ENCODE measurements at places on chromosomes 5 and 9.

DNA sequence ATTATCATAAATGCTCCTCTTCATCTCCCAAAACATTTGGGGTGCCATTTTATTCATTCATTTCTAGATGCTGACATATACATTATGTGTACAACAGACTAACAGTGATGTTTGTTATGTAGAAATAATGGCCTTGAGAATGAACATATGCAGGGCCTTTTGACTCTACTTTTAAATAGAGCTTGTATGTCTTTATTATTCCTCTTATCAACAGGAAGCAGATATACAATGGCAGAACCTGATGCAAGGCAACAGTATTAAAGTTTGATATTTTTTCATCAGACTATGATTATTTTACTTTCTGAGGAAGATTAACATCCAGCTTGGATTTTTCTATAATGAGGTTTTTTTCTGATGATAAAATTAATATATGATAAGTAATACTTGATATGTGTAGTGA lies 44.1 kb downstream of the SNX18 start:
- DNase-seq = no peak

- no peak for DNase-seq
Measured at GRCh38 chr5:172777881-172778814, 7.2 kb upstream of the DUSP1 start.

DNA sequence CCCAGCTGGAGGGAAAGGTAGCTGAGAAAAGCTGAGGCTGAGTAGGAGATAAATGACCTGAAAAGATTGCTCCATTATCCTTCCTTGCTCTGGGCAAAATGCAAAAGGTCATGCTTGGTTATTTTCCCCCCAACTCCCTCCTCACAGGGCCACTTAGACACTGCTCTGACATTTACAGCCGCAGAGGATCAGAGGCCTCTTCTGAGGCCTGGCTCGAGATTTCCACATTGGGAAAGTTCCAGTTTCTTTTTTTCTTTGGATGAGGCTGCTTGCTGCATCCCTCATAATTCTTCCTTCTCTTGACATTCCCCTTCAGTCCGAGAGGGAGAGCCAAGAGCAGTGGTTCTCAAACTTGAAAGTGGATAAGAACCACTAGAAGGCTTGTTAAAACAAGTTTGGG lies 60.1 kb upstream of the HSPA9 start:
- DNase-seq = no peak

DNA sequence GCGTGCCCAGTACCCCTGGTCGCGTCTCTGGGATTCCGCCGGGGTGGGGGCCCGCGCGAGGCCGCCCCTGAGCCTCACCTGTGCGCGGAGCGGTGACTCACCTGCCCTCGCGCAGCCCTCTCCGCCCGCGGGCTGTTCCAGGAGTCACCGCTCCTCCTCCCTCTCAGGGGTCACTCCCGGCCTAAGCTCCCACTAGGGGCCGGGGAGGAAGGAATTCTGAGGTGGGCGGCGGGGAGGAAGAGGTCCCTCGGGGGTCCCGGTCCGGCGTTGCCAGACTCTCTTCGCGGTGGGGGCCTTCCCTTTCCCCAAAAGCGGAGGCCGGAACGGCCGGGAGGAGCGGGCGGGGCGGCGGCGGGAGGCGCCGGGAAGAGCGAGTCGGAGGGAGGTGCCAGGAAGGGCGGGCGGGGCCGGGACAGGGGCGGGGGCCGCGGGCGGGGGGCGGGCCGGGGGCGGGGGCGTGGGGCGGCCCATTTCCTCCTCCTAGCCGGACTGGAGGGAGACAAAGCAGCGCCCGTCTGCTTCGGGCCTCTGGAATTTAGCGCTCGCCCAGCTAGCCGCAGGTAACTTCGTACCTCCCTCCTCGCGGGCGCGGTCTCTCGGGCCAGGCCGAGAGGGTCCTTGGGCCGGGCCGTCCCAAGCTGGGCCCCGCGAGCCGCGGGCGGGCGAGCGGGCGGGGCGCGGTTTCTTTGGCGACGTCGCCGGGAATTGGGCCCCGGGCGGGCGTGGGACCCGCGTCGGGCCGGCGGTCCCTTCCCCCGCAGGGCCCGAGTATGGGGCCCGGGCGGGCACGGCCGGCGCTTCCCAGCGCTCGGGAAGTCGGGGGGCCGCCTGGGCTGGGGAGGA lies at the start of gene CTNNA1:
CTNNA1 (plus strand) TSS at position 475 of the 843 bp plus-strand sequence. CDS start 28,500 bp downstream, outside the sequence.
- DNase-seq = no peak

DNA sequence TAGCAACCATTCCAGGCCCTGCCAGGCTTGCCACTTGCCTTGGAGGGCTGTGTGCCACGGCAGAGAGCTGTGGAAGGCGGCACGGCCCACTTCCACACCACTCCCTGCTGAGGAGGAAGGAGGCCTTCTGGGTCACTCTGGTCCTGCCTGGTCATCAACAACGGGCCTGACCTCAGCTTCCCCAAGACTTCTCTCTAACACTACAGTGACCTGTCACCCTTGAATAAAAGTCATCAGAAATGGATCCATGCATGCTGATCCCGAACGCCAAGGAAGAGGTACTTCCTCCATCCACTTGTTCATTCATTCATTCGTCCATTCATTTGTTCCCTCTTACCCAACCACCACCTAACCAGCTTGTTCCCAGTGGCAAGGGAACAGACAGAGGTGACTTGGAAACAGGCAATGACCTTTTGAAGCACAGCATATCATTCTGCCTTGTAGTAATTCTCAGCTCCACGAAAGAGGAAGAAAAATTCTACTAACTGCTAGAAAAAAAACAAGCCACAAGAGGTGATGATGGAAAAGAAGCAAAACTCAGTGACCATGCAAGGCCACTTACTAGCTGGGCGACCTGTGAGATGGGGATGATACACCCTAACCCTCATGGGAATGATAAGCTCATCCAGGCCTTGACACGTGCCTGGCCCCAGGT lies 58.6 kb downstream of the STK10 start:
- no peak for DNase-seq

- no peak for DNase-seq
Measured at GRCh38 chr9:75866273-75866871, 24.1 kb upstream of the PCSK5 start.

DNA sequence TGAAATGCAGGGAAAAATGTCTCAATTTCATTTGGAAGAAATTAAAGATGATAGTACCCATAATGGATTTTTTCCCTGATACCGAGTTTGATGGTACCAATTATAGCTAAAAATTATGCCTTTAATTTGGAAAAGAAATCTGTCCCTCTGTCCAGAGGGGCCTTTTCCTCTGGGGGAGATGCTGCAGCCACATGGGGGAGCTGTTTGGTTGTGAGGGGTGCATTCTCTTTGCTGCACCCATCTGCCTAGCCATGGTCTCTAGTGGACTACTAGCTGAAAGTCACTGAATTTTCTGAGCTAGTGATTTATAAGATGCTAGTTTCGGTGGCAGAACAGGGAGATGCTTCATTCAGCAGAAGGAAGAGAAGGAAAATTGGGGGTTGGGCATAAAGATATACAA lies 9.6 kb downstream of the SEC61B start:
- DNase-seq = no peak

DNA sequence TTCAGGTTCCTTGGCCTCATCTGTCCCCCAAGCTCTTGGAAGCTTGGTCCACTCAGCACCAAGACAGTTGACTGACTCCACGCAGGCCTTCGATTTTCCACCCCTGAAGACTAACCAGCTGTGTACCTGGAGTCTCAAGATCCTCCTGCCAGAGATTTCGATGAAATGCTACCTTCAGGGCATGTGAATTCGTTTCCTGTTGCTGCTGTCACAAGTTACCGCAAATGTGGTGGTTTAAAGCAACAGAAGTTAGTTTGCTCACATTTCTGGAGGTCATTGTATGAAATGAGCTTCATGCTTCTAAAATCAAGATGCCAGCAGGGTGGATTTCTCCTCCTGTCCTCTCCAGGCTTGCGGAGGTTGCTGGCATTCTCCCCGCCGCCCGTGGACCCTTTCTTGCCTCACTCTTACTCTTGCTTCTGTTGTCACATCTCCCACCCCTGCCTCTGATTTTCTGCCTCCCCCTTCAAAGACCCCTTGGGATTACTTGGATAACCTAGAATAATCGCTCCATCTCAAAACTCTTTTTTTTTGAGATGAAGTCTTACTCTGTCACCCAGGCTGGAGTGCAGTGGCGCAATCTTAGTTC lies 27.6 kb upstream of the RETREG1 start:
- DNase-seq = no peak

DNA sequence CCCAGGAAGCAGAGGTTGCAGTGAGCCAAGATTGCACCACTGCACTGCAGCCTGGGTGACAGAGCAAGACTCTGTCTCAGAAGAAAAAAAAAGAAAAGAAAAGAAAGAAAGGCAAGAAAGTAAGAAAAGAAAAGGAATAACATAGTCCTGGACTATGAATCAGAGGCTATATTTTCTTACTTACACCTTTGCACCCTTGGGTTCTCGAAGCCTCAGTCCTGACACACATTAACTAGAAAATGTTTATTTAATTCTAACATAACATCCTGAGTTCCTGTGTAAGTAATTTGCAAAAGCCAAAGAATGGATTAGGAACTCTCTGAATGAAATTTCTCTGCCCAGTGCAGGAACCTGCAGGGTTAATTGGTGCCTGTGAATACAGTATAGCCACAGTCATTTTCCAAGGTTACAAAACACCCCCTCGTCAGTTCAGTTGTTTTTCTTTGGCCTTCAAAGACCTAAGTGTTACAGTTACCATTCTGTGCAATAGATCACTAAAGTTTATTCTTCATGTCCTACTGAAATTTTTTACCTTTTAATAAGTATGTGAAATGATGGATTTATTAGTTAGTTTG lies 147.6 kb downstream of the SV2C start:
- DNase-seq = no peak

DNA sequence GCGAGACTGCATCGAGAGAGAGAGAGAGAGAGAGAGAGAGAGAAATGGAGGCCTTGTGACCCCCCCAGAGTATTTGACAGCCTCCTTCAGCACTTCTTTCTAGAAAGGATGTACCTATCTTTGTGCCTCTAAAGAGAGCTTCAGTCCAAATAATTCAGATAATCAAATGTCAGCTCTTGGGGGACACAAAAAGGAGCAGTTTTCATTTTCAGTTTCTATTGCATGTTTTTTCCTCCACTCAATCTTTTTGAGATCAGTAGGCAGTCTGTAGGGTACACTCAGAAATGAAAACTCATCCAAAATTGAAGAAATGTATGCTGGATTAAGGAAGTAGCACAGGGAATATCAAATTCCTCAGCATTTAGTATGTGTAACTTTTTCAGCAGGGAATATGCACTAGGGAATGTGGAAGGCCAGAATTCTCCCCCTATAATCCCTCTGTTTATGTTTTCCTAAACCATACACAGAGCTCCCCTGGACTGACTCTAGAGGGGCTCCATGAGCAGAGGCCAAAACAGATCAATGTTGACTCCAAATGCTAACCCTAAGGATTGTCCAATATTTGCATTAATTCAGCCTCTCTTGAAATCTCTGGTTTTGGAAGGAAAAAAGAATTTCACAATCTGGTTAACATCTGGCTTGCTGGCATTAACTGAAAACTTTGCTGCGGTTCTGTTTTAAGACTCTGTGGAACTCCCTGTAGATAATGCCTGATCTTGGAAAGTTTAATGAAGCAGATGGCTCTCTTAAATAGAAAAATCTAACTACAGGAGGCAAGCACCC lies 250.1 kb downstream of the CEMIP2 start:
- DNase-seq = no peak

DNA sequence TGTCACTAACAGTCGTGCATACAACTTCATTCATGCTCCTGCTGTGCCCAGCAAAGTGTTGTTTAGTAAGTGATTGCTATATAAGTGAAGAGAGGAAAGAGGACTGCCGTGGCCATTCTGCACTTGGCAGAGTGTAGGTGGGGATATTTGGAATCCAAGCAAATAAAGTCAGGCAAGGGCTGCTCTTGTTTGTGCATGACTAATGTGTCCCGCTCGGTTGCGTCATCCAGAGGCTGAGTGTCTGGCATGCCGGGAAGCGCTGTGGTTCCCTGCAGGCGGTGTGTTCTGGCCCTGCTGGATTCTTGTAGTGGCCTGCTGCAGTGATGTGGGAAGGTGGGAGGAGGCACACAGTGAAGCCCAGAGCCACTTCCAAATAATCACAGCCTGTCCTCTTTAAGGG lies 136.9 kb upstream of the ANKH start:
- DNase-seq = peak; percentile 96

- DNase-seq = no peak
Measured at GRCh38 chr5:82418608-82418950, 140.4 kb upstream of the RPS23 start.

DNA sequence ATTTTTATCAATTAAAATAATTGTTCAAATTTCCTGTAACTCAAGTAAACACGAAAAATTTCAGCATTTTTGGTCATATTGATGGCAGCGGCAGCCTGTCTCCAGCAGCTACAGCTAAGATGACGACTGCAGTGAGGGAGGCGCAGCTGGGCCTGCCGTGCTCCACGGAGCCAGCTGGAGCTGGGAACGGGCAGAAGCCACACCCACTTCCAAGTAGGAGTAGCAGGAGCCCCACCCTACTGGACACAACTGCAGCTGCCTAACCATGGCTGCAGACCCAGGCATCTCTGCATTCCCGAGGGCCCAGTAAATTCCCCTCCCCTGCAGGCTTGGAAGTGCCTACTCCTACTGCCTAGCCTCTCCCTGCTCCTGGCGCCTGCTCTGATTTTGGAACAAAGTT lies 2031.7 kb downstream of the EFNA5 start:
- DNase-seq = no peak

GRCh38 chr9:108016446-108016845 lies 526.9 kb upstream of the KLF4 start:
- no peak for DNase-seq

GRCh38 chr5:26791433-26791832 lies 247.0 kb downstream of the CDH9 start:
- DNase-seq = no peak

- DNase-seq = no peak
Measured at GRCh38 chr5:111061618-111062017, 9.9 kb upstream of the TSLP start.

GRCh38 chr5:13188371-13188770 lies 756.1 kb downstream of the DNAH5 start:
- no peak for DNase-seq

GRCh38 chr5:65066387-65067146 lies 297.8 kb downstream of the CWC27 start:
- no peak for DNase-seq

- DNase-seq = no peak
Measured at GRCh38 chr5:142095651-142096330, 12.8 kb upstream of the NDFIP1 start.

- no peak for DNase-seq
Measured at GRCh38 chr5:936149-937144, 43.8 kb downstream of the TRIP13 start.

- no peak for DNase-seq
Measured at GRCh38 chr9:36136894-36137391, 410 bp downstream of the GLIPR2 start.

DNA sequence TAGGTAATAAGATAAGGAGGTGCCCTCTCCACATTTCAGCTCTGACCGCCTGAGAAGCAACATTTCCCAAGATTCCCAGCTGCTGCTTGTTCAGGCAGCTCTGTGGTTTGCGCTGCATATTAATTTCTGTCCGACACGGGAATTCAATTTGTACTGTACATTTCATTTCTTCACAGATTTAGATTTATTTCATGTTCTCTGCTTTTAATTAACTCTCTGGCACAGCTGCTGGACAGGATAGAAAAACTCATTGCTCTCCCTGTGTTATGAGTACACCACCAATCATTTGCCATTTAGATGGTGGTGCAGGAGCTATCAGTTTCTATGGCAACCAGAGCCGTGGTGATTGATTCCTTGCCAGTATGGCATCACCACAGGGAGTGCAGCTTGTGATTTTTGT lies 558.5 kb downstream of the DMRTA1 start:
- no peak for DNase-seq

GRCh38 chr5:59607138-59607765 lies 286.3 kb downstream of the PDE4D start:
- no peak for DNase-seq

- no peak for DNase-seq
Measured at GRCh38 chr5:35009019-35009418, 38.7 kb downstream of the AGXT2 start.
